ENCODE measurements at places on chromosomes 5 and 9.

- DNase-seq = no peak
Measured at GRCh38 chr5:169551696-169552095, 31.9 kb upstream of the SPDL1 start.

DNA sequence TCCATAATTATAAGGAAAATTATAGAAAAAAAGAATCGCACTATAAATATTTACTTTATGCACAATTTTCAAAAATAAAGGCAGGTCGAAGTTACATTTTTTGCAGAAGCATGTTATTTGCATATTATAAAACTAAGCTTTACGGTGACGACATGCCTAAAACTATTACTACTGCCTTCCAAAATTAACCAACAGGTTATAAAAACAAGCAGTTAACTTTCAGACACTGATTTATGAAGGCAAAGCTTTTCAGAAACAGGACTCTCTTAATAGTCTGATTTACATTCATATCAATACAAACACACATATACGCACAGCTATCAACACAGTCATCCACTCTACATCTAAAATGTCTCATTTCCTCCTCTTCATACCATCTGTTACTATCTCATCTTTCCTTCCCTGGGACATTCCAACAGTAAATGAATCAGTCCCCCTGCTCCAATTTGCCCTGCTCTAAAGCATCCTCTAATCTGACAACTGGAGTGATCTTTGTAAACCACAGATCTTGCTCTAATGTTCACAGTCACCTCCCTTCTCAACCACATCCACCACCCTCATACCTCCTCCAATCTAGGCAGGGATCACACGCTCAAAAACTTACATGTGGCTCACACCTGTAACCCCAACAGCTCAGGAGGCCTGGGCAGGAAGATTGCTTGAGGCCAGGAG is 21.6 kb downstream of the FBXW11 start:
- no peak for DNase-seq

DNA sequence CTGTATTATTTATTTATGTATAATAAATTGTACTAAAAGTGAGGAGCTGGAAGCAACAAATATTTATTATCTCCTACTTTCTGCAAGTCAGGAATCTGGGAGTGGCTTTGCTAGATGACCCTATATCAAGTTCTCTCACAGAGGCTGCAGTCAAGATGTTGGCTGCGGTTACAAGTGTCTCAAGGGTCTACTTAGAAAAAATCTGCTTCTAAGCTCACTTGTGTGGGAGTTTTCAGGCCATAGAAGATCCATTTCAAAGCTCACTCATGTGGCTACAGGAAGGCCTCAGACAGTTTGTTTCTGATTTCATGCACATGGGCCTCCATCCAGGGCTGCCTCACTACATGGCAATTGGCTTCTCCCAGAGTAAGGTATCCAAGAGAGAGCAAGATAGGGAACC is 551.1 kb downstream of the CAAP1 start:
- no peak for DNase-seq

- DNase-seq = no peak
Measured at GRCh38 chr5:127649018-127649439, at the start of gene CTXN3. TSS of gene CTXN3 (plus strand) at chr5:127649082. CDS start at chr5:127657522, 8,440 bp downstream.

DNA sequence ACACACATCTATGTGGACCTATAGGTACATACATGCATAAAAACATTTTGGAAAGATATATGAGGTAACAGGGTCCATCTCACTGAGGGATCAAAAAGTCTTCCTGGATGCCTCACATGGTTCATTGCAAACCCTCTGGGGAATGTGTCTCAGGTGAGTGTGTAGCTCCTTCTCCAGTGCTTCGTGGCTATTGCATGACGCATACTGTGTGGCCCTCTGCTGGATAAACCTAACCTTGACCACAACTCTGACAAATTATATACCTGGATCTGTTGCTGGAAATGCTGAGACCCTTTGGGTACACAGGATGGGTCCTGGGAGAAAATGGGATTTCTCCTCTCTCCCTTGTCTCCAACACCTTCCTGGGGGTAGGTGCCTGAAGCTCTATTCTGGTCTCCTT is 91.9 kb downstream of the JAKMIP2 start:
- DNase-seq = no peak

GRCh38 chr5:108141676-108142075 is 240.2 kb downstream of the FBXL17 start:
- no peak for DNase-seq

DNA sequence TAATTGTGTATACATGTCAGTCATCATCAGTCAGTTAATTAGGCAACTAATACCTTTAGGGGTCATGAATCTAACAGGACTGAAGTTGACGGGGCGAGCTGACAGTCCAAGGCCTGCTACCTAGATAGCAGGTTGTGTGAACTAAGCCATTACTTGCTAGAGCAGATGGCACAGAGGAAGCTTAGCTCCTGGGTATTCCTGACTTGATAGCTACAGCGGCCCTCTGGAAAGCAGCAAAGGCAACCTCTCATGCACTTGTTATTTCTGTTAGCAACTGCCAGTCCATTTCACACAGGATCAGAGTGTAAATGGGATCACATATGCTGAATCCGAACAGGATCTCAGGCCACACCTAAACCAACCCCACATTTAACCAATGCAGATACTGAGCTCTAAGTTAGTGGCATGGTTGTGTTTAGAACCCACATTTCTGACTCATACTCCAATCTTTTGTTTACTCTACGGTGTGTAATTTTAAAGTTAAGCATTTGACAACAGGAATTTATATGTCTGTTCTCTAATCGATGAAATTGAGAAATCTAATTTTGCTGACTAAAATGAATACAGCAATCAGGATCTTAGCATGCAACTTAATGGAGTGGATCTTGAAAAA is 521.3 kb upstream of the ZNF608 start:
- no peak for DNase-seq

GRCh38 chr5:176955895-176956294 is 50.7 kb downstream of the UIMC1 start:
- no peak for DNase-seq

DNA sequence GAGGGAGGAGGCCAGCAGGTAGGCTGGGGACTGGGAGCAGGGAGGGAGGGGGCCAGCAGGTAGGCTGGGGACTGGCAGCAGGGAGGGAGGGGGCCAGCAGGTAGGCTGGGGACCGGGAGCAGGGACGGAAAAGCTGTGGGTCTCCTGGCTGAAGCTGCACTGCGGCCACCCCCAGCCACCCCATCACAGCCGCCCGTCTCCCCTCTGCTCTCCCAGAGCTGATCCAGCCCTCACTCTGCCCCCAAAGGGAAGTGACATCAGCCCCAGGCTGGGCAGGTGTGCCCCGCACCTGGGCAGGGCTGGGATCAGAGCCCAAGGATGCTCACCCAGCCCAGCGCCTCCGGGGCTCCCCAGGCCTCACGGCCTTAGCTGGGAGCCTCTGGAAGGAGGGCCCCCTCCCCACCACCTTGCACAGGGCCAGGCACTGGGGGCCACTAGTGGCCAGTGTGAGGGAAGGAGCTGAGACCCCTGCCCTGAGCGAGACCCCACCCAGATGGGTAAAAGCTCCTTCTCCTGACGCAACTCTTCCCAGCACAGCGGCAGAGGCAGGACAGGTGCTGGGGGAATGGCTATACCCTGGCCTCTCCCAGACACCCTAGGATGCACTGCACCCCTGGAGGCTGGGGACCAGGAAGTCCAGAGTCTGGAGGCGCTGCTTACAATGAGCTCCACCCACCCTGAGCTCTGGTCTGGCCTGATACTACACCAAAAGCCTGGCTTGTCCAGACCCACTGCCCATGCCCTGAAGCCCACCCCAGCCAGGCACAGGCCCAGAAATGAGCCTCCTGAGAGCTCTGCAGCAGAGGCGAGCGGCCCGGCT is 11.6 kb downstream of the AGPAT2 start:
- DNase-seq = no peak

GRCh38 chr5:33679791-33680190 is 212.0 kb downstream of the ADAMTS12 start:
- no peak for DNase-seq

- no peak for DNase-seq
Measured at GRCh38 chr5:123719004-123719403, 207.0 kb downstream of the CSNK1G3 start.

GRCh38 chr5:52837068-52837467 is 49.4 kb downstream of the ITGA1 start:
- DNase-seq = no peak

GRCh38 chr5:35339616-35340100 is 109.4 kb upstream of the PRLR start:
- DNase-seq = no peak

DNA sequence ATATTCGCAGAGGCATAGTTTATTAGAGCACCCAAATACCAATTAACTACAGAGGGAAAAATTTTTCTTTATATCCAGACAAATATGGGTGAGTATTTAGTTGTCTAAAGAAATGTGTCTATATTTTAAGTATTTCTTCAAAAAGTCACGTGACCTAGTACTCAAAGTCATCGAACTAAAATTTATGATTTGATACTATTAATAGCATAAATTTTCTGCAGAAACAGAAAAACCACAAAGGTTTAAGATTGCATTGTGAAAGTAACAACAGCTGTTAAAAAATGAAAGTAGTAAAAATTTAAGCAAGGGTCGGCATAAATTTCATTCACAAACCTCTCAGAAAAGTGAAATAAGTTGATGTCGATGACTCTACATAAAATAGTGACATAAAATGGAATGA is 323.9 kb upstream of the RORB start:
- DNase-seq = no peak

GRCh38 chr5:136043551-136043950 is 14.8 kb downstream of the TGFBI start:
- no peak for DNase-seq

DNA sequence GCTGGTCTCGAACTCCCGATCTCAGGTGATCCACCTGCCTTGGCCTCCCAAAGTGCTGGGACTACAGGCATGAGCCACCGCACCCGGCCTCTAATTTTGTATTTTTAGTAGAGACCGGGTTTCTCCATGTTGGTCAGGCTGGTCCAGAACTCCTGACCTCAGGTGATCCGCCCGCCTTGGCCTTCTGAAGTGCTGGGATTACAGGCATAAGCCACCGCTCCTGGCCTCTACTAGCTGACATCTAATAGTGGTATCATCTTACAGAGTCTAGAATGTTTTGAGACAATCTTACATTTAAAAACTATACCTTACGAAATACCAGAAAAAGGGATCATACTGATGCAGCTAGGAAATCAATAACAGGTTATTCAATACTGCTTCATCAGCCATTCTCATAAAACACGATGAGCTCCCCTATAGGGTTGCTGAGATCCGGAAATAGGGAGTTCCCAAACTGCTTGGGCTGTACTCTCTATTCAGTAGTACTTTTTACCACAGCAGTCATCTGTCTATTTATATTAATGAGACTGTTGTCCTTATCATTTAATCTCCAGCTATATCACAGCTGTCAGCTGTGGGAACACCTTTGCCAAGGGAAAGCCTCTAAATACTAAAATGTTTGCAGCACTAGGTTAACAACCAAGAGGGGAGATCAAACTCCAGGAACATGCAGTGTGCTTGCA is 8.1 kb upstream of the UBE2D2 start:
- DNase-seq = no peak

- no peak for DNase-seq
Measured at GRCh38 chr5:37554938-37555337, 175.8 kb downstream of the WDR70 start.

DNA sequence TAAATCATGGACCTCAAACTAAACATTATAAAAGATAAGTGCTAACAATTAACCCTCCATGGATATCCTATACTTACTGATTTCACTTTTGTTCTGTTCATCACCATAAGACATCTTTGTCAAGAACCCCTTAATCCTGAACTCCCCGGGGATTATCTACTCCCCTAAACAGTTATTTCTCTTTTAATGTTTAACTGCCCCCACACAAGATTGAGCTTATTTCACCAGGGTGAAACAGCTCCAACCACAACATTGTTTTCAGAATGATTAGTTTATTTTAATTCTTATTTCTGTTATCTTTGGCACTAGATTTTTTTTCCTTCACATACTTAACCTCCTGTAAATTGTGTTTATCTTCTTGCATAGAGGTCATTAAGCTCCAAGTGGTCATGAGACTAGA is 103.2 kb upstream of the HCN1 start:
- no peak for DNase-seq

GRCh38 chr9:82539146-82539545 is 523.8 kb downstream of the RASEF start:
- no peak for DNase-seq

GRCh38 chr9:110049699-110050450 is 158.1 kb downstream of the C9orf152 start:
- DNase-seq = peak; percentile 64

DNA sequence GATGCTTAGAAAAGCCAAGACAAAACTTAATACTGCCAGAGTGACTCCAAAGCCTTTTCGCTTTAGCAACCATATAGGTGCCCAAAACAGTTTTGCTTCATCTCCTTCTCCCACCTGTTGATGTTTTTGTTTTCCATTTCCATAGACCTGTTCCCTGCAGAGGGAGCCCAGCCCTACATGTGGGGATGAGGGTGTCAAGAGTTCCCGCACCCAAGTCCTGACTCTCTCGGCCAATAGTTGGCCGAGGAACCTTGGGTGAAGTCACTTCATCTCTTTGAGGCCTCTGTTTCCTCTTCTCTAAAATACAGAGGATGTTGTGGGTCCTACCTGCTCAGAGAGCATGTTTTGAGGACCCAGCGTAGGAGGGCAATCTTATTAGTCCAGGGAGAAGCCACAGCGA is 38.5 kb upstream of the LCP2 start:
- DNase-seq = no peak

- no peak for DNase-seq
Measured at GRCh38 chr9:88680505-88681160, 145.7 kb downstream of the NXNL2 start.

- DNase-seq = no peak
Measured at GRCh38 chr5:68219161-68219816, 3.7 kb downstream of the PIK3R1 start.

GRCh38 chr5:112686675-112687074 is 51.0 kb upstream of the APC start:
- no peak for DNase-seq

- DNase-seq = no peak
Measured at GRCh38 chr9:120156376-120156775, 423.6 kb downstream of the CDK5RAP2 start.

DNA sequence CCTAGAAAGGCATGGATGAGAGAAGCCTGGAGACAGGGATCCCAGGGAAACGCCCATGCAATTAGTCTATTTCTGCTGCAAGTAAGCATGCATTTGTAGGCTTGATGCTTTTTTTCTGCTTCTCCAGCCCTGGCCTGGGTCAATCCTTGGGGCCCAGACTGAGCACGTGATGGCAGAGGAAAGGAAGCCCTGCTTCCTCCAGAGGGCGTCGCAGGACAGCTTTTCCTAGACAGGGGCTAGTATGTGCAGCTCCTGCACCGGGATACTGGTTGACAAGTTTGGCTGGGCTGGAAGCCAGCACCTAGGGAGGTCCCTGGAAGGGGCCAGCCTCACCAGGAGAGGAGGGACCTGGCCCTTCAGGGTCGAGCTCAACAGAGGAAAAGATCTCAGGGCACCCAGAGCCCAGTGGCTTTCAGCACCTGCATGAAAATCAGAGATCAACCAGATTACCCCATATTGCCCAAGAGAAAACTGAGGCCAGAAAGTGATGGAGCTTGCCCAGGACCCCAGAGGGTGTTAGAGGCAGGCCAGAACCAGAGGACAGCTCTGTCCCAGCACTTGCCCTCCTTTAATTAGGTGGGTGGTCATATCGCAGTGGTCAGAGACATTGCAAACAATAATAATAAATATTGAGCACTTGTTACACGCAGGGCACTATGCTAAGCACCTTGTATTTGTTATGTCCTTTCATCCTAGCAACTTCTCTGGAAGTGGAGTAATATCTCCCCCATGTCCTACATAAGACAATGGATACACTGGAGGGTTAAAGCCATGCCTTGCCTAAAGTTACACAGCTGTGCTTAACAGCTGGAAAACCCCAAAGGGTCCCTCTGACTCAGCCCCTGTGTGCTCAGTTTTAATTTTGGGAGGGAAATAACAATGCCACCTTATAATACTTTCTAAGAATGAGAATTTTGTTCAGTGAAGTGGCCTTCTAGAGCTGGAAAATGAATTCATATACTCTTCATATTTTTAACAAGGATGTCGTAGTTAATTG is 67.1 kb downstream of the KLF4 start:
- DNase-seq = peak; percentile 79

Data from Right ventricle myocardium superior (tissue), 1 donor.